Renal cortex interstitium (tissue), 15 donors: ENCODE measurements at places on chromosomes 11 and 22.

GRCh38 chr11:71998061-71998460, 648 bp upstream of the IL18BP start:
- DNase-seq = no peak

DNA sequence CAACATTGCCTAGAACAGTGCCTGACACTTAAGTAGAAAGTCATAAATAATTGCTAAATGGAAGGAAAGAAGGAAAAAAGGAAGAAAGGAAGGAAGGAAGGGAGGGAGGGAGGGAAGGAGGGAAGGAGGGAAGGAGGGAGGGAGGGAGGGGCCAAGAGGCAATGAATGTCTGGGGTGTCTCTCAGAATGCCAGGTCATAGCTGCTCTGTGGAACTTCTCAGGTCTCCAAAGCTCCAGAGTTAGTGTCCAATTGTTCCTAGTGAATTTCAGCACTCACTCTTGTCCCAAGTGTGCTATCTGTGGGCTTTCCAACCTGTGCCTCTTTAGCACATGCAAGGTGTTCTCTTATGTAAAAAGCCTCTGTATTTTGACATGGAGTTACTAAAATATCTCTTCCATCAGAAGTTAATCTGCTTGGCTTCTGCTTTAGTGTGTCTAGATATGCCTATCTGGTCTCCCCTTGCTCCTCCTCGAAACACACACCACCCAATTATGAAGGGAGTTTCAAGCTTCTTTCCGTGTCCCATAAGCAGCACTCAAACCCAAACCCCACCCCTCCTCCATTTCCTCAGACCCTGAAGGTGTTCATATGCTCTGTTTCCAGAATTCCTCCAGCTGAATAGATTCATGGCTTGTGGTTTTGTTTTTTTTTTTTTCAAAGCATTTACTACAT, 56.5 kb downstream of the FAM76B start:
- no peak for DNase-seq

GRCh38 chr11:88521799-88522201, 184.3 kb upstream of the CTSC start:
- no peak for DNase-seq

GRCh38 chr22:37570661-37570976, 9.3 kb downstream of the LGALS2 start:
- no peak for DNase-seq

GRCh38 chr22:19750507-19751490, 9.8 kb upstream of the TBX1 start:
- DNase-seq = no peak

GRCh38 chr11:16322190-16322589, 34.2 kb downstream of the SOX6 start:
- no peak for DNase-seq

DNA sequence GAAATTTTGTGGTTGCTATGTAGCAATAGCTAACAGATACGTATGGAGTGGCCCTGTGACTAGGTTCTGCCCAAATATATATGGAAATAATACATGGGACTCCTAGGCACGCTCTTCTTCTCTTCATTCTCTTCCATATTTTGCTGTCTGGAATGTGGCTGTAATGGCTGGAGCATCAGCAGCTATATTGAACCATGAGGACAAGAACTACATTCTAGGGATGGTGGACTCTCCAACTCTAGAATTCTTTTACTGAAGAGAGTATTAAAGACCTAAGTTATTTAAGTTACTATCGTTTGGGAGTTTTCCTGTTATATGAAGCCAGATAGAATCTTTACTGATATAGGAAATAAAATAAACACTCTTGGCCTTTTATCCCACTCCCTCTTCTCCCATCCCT, 7.5 kb upstream of the NELL1 start:
- DNase-seq = no peak

GRCh38 chr11:2174361-2174760, 2.7 kb upstream of the TH start:
- no peak for DNase-seq

DNA sequence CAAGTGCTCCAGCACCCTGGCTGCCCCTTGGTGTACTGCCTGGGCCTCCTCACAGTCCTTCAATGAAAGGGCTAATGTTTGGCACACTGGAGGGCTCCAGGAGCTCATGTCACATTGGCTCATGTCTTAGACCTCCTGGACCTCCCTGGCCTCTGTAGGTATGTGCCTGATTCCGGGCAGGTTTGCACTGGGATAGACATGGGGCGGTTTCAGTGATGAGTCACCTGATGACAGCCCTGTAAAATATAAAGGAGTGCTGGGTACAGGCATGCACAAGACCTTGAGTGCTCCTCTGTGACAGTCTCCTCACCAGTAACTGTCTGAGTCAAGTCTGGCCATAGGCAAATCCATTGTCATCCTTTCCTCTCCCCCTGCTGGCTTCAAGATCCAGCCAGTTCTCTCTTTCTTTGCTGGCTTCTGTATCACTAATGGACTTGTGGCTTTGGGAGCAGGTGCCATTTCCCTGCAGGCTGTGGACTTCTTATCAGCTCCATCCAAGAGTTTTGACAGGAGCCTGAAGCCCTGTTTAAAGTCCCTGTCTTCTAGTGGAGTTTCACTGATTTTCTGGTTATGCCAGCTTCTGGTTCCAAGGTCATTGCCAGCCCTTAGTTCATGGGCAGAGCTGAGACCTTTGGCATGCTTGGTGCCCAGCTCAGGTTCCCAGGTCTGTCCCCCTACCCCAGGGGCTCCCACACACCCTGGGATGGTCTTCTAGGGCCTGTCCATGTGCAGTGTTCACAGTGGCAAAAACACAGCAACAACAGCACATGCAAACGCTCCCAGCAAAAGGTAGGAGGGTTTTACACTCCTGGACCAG, 22.7 kb upstream of the P2RY2 start:
- DNase-seq = no peak

DNA sequence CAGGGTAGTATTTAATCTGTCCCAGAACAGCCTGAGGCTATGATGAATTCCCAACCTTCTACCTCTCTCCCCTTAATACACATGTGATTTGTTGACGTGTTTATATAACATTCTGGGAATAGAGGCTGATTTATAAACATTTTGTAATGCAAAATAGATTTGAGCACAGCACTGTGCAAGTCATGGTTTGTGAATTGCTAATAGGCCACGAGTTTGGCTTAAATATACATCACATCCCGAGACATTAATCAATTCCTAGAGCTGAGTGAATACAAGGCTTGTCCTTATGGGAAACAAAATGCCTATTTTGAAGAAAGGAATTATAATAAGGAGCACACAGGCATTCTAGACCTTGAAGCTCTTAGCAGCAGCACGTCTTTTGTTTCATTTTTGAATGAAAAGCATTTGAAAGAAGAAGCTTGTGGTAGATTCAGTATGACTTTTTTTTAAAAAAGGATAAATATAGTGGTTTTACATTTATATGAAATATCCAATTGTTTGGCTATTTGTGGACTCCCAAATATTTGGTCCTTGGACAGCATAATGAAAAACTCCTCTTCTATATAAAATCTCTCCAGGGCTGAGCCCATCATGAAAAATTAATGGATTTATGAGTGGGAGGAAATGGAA, 116.4 kb downstream of the SLC17A6 start:
- no peak for DNase-seq

- DNase-seq = no peak
Observed at GRCh38 chr11:132115454-132115853, 745.0 kb downstream of the NTM start.

DNA sequence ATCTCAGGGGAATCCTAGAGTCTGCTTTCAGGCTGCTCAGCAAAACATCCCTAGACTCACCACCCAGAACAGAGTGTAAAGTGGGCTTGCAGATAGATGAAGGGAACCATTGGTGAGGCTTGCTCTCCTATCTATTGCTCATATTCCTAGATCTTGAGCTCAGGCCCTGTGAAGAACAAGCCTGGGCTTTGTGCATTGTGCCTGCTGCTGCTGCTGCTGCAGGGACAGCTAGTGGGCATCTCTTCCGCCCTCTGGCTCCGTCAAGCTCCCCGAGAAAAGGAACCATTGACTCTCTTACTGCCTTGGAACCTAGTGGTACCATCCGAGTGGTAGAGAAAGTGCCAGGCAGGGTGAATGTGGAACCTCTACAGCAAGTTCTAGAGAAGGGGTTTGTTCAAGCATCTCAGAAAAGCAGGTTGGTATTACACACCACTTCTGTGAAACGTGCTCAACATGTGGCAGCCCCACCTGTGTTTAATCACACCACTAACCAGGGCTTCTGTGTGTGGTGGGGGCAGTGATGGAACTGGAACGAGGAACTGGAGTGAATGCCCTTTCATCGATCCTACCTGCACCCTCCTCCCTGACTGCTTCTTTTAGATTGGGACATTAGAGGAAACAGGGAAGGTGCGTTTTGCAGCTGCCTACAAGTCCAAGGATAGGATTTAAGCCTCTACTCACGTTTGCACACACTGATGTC, 4.4 kb downstream of the BACE1-AS start:
- no peak for DNase-seq

- no peak for DNase-seq
Observed at GRCh38 chr11:107769189-107769588, 57.3 kb upstream of the SLN start.

- no peak for DNase-seq
Observed at GRCh38 chr22:11598492-11599440, 3929.2 kb upstream of the OR11H1 start.

DNA sequence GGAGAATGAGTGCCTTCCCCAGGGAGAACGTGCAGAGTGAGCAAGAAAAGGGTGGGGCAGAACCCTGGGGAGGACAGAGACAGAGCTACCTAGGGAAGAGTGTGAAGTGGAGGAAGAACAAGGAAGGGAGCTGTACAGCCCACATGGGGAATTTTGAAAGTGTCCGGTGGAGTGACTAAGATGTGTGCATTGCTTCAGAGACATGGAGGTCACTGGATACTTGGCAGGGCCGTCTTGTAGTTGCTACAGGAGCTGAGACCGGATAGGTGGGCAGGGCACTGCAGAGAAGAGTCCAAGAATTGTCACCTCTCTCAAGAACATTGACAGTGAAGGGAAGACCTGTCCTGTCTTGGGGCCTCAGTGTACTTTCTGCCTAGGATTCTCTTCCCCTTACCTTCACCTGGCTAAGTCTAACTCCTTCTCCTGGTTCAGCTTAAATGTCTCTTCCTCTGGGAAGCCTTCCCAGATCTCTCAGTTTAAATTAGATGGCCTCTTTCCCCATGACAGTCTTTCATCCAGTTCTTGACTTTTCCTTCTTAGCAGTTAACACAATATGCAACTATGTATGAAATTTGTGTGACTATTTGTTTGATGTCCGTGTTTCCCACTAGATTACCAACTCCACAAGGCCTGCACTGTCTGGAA, 9.2 kb upstream of the P2RY6 start:
- DNase-seq = no peak

- no peak for DNase-seq
Observed at GRCh38 chr11:104256525-104256924, 92.6 kb upstream of the PDGFD start.

DNA sequence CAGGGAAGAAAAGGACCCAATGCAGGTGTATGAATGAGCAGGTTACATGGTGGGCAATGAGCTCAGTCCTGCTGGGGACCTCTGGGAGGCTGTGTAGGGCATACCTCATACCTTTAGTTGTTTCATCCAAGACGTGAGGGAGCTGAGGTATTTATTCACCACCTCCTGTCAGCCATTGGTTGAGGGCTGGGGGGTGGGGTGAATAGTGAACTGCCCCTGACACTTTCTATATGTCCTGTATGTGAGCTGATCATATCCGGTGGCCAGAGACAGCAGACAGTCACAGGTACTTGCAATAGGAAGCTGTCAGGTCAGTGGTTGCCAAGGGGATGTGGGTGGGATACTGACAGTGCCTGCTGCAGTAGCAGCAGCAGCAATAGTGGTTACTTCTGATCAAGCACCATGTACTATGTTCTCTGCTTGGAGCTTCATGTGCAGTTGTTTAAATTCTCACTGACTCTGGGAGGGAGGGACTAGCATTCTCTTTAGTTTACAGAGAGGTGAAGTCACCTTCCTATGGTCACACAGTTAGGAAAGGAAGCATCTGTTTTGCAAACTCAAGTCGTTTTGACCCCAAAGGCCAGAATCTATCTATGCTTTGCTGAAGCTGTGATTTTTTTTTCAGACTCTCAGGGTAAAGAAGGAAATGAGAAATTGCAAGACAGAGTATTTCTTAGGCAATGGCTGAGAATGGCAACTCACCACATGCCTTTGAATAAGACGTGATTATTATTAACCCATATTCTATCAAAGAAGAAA, 54.0 kb downstream of the MIAT start:
- DNase-seq = no peak

DNA sequence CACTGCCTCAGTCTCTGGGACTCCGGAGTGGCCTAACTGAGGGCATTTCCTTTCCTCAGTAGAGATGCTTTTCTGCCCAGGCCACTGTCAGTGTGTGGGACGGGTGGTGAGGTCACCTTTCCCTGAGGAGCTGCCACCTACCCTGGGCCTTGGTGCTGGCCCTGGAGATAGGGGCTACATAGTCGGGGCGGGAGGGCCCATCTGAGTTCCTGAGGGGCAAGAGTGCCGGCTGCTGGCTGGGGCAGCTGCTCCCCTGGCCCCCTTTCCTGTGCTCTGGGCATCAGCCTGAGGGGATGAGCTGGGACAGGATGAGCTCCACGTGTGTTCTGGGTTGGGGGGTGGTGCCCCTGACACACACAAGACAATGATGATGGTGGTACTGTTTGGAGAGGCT, 5.4 kb downstream of the KCNC1 start:
- no peak for DNase-seq

DNA sequence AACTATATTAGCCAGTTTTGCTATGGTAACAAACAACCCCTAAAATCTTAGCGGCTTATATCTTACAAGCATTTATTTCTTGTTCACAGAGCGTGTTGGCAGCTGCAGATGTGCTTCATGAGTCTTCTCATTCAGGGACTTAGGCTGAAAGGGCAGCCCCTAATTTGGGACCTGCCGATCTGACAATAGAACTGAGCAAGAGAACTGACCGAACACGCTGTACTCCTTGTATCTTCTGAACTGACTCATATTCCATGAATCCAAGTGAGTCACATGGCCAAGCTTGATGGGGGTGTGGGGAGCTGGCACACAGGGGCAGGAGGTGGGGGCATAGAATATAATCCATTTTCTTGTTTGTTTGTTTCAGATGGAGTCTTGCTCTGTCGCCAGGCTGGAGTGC, 481.7 kb upstream of the CADM1 start:
- no peak for DNase-seq

DNA sequence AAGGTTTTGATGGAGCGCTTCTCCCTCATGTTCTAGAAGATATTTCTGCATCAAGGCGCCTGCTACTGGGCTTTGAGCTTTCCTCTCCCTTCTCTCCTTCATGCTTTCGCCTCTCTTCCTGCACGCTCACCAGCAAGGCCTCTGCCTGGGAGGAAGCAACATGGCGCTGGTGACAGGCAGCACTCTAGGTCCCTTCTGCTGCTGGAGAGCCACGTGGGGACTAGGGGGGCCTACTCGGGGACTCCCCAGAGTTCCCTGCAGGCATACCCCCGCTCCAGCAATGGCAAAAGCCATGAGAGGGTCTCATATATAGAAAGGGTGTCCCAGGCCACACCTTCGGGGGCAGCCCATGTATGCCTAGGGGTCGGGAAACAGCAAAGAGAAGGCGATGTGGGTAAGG, 49.7 kb downstream of the GRIK4 start:
- no peak for DNase-seq

GRCh38 chr22:45263463-45264269, 21.1 kb upstream of the UPK3A start:
- no peak for DNase-seq
